Liver (tissue), 10 donors: ENCODE measurements at places on chromosomes 5 and 9. TPM values are rescaled to one million over a fixed set of nuclear protein-coding genes. Genes with fewer than 3 reads are reported as not detected.

DNA sequence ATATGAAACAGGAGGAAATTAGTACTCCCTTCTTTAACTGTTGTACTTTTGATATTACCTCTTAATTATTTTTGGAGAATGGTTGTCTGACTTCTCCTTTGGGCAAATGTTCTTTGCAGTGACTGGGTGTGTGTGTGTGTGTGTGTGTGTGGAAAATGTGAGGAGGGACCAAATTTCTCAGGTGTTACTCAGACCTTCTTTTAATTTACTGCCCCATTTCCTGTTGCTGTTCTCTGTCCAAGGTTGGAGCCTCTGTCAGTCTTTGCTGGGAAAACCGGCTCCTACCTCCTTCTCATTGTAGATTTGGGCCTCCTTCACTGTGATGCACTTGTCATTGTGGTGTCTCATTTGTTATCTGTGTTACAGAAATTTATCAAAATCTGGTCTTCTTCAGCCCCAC is 68.4 kb downstream of the PBX3 start:
- DNase-seq: no peak
- no peaks in the 10 kb centered on the region for H3K36me3 ChIP-seq
- H3K27me3 ChIP-seq: no peaks in the 10 kb centered on the region
- no peaks in the 10 kb centered on the region for H3K4me1 ChIP-seq
- H3K4me3 ChIP-seq: no peak overlapping the region
- H3K27ac ChIP-seq: no peak overlapping the region

DNA sequence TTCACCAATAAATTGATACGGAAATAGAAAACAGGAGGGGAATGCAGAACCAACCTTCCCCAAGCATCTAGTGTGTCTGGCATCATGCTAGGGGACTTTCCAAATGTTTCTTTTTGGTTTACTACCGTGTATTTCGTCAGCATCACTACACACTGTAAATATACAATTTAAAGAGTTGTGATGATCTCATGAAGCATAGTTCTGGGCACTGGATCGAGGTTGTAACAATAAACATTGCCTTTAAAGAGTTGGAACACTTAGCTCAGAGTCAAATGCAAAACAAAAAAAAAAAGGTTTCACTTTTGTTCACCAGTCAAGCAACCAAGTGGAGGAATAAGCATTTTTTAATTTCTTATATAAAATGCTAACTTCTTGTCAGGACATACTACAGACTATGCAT is 2.9 kb upstream of the SCAI start:
- no peak overlapping the region for H3K27ac ChIP-seq
- no peak overlapping the region for H3K4me3 ChIP-seq
- H3K4me1 ChIP-seq: peaks cover 7% of the 10 kb centered on the region
- H3K36me3 ChIP-seq: peaks cover 8% of the 10 kb centered on the region
- H3K27me3 ChIP-seq: no peaks in the 10 kb centered on the region
- DNase-seq: no peak

Gene SPATA6L
- total RNA-seq: 1.6 TPM

- no peak for DNase-seq
- H3K27ac ChIP-seq: no peak overlapping the region
- no peaks in the 10 kb centered on the region for H3K36me3 ChIP-seq
- no peak overlapping the region for H3K4me3 ChIP-seq
- no peaks in the 10 kb centered on the region for H3K4me1 ChIP-seq
Measured at GRCh38 chr9:123354806-123355508, 1.0 kb upstream of the CRB2 start.

GRCh38 chr9:22046243-22046885 is 37.3 kb upstream of the CDKN2B start:
- no peak overlapping the region for H3K27ac ChIP-seq
- H3K4me3 ChIP-seq: no peak overlapping the region
- no peaks in the 10 kb centered on the region for H3K4me1 ChIP-seq
- DNase-seq: no peak
- H3K27me3 ChIP-seq: peaks cover 3% of the 10 kb centered on the region

GRCh38 chr5:43412156-43412555 is at the start of gene CCL28:
CCL28 (minus strand) TSS chr5:43412391; CDS start chr5:43412316, 75 bp downstream.
- no peak within 1 kb of the TSS for H3K4me3 ChIP-seq
- no peaks in the 10 kb centered on the region for H3K27me3 ChIP-seq
- no peaks in the 10 kb centered on the region for H3K36me3 ChIP-seq

GRCh38 chr9:136114610-136115009 is 4.1 kb downstream of the TMEM250 start:
- H3K27ac ChIP-seq: no peak overlapping the region
- peaks cover 17% of the 10 kb centered on the region for H3K4me1 ChIP-seq
- peaks cover 2% of the 10 kb centered on the region for H3K36me3 ChIP-seq
- H3K27me3 ChIP-seq: no peaks in the 10 kb centered on the region
- H3K4me3 ChIP-seq: no peak overlapping the region

DNA sequence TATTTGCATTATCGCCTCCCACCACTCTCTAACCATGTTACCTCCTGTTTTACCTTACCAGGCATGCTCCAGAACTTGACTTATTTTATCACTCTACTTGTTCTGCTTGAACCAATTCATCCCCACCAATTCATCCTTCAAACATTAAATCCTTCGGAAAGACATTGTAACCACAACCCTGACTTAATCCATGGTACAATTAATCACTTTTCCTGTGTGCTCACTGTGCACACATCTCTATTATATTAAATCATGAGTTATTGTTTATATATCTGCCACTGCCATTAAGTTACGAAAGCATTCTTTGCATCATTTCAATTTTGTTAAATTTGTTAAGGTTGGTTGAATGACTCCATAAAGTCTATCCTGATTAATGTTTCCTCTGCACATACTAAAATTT is 7.4 kb upstream of the C5orf46 start:
- H3K27me3 ChIP-seq: no peaks in the 10 kb centered on the region
- H3K4me1 ChIP-seq: no peaks in the 10 kb centered on the region
- no peak overlapping the region for H3K27ac ChIP-seq
- no peak for DNase-seq
- H3K4me3 ChIP-seq: no peak overlapping the region
- no peaks in the 10 kb centered on the region for H3K36me3 ChIP-seq

GRCh38 chr5:94830520-94830919 is 212.1 kb downstream of the SLF1 start:
- H3K27me3 ChIP-seq: no peaks in the 10 kb centered on the region
- no peaks in the 10 kb centered on the region for H3K4me1 ChIP-seq
- H3K27ac ChIP-seq: no peak overlapping the region
- DNase-seq: no peak
- H3K36me3 ChIP-seq: no peaks in the 10 kb centered on the region

- no peaks in the 10 kb centered on the region for H3K27me3 ChIP-seq
- no peaks in the 10 kb centered on the region for H3K36me3 ChIP-seq
- no peak for DNase-seq
- H3K27ac ChIP-seq: no peak overlapping the region
Measured at GRCh38 chr5:110258460-110259216, 467.8 kb downstream of the TMEM232 start.

DNA sequence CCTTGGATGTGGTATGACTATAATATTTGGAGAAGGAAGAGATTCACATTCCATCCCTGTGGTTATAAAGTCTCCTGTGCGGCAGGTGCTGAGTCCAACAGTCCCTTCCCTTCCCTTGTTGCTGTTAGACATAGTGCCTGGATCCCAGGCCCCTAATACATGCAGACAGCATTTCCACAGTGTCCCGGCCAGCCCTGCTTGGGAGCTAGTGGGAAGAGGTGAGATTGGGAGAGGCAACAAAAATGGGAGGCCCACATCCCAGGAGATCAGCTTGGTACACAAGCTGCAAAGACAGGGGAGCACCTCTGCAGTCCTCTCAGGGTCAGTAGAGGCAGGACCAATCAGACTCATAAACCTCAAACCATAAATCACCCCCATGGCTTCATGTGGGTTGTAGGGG is 3.3 kb upstream of the NEURL1B start:
- no peak overlapping the region for H3K27ac ChIP-seq
- H3K4me1 ChIP-seq: peaks cover 20% of the 10 kb centered on the region
- H3K4me3 ChIP-seq: no peak overlapping the region
- H3K36me3 ChIP-seq: no peaks in the 10 kb centered on the region
- no peak for DNase-seq

DNA sequence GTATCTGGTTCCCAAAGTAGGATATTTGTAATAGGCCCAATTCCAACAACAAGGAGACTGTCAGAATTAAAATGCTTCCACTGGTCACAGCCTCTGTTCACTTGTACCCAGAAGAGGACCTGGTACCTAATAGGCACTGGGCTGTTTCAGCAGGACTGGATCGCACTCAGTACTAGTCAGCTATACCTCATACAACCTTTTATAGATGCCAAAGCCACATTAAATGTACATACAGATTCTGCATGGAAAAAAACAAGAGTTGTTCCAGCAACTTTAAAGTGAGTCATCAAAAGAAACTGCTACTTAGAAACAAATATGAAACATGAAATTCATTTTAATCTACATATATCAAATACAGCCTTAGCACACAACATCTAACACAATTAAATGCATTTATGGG is 87.5 kb downstream of the GPR21 start:
- no peaks in the 10 kb centered on the region for H3K36me3 ChIP-seq
- H3K4me3 ChIP-seq: no peak overlapping the region
- H3K27ac ChIP-seq: no peak overlapping the region
- H3K27me3 ChIP-seq: no peaks in the 10 kb centered on the region
- no peak for DNase-seq

DNA sequence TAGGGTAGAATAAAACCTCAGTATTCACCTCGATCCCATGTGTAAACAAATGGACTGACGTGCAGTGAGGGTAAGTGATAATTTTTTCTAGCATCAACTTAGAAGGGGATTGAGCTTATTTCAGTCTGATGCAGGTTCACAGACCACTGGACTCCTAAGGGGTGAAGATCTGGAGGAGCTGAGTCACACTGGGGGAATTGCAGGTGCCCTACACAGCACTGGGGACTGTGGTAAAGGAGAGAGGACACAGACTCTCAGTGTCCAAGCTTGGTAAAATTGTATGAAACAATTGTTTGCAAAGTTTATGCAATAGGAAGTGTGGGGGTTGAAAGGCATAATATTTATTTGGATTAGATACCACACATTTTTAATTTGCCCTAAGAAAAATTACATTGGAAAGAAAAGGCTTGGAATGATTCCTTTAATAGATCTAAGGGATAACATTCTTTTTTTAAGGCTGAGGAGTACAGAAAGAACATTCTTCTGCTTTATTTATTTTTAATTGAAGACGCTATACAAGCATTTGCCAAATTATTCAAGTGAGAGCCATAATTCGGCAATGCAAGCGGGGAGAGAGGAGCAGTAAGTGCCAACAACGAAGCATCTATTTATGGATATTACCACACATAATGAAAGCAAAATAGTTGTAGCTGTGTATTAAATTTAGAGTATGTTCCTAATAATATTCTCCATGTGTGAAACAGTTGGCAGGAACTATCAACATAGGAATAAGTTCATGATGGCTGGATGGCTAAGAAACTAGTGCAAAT is 766.9 kb upstream of the ADAMTS16 start:
- H3K4me3 ChIP-seq: no peak overlapping the region
- no peak for DNase-seq
- no peaks in the 10 kb centered on the region for H3K4me1 ChIP-seq

GRCh38 chr5:107858324-107858723 is 187.6 kb upstream of the EFNA5 start:
- H3K27ac ChIP-seq: no peak overlapping the region
- no peak overlapping the region for H3K4me3 ChIP-seq
- no peaks in the 10 kb centered on the region for H3K4me1 ChIP-seq
- no peaks in the 10 kb centered on the region for H3K27me3 ChIP-seq

Gene CLPTM1L
- total RNA-seq: 255 TPM

GRCh38 chr5:141484641-141485311 is at the start of gene PCDHGC4:
PCDHGC4 (plus strand) TSS chr5:141485030; CDS start chr5:141485174, 144 bp downstream.
- no peak within 1 kb of the TSS for H3K27ac ChIP-seq
- no peaks in the 10 kb centered on the region for H3K36me3 ChIP-seq
- no peak for DNase-seq
- no peaks in the 10 kb centered on the region for H3K27me3 ChIP-seq
- peak within 1 kb of the TSS; percentile 25 for H3K4me3 ChIP-seq

- no peak overlapping the region for H3K4me3 ChIP-seq
- peak; percentile 17 for DNase-seq
- H3K27me3 ChIP-seq: no peaks in the 10 kb centered on the region
- no peak overlapping the region for H3K27ac ChIP-seq
- H3K36me3 ChIP-seq: no peaks in the 10 kb centered on the region
Measured at GRCh38 chr9:98995059-98995671, 51.5 kb downstream of the COL15A1 start.

DNA sequence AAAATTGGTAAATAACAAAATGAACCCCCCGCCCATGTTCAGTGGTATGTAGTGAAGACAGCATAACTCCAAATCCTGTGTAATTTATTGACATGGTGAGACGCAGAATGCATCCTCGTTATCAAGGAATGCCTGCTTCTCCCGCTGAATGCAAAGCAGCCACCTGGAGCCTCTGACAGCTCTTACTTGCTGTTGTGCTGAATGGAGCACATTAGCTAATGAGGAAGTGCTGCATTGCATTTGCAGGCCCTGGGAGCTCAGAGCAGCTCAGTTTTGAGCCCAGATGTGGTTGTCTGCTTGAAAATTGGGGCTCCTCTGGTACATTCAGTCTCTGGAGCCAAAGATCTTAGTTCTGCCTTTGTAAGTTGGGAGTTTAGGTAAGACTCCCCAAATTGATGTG is 28.9 kb downstream of the PLAC8L1 start:
- no peaks in the 10 kb centered on the region for H3K4me1 ChIP-seq
- no peak for DNase-seq
- no peaks in the 10 kb centered on the region for H3K27me3 ChIP-seq
- no peak overlapping the region for H3K4me3 ChIP-seq
- no peak overlapping the region for H3K27ac ChIP-seq

Gene YTHDC2
- total RNA-seq: 32.9 TPM

Gene ROPN1L
- 1.2 TPM for total RNA-seq

Gene EGFLAM
- 1.8 TPM for total RNA-seq

DNA sequence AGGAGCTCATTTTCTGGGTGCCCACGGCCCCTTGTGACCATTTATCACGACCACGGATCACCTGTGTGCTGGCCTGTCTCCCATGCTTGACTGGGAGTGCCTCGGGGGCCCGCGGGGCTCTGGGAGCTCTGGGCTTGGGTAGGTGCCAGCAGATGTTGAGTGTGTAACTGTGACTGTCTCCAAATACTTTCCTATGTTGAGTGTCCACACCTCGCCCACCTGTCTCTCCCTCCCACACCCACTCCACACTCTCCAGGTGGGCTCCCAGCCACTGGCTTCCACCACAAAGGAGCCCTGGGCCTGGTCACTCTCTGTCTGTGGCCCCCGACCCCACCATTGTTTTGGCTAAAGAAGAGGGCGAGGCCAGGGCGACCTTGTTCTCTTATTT is 196.4 kb downstream of the CDK5RAP2 start:
- H3K4me3 ChIP-seq: no peak overlapping the region
- H3K4me1 ChIP-seq: peaks cover 16% of the 10 kb centered on the region
- H3K36me3 ChIP-seq: no peaks in the 10 kb centered on the region
- no peak for DNase-seq
- peak overlapping the region; percentile 89 for H3K27ac ChIP-seq

- H3K27me3 ChIP-seq: no peaks in the 10 kb centered on the region
- no peak overlapping the region for H3K27ac ChIP-seq
- H3K4me3 ChIP-seq: no peak overlapping the region
- H3K36me3 ChIP-seq: no peaks in the 10 kb centered on the region
Measured at GRCh38 chr9:18820566-18821095, 212.4 kb downstream of the SAXO1 start.

Gene GABRA6
- total RNA-seq: not detected
